Coronary artery (tissue), 2 donors: ENCODE measurements at places on chromosomes 11 and 22.

- DNase-seq, result no peak
Observed at GRCh38 chr11:44279483-44279882, 30.5 kb downstream of the ALX4 start.

GRCh38 chr11:118211006-118211405, 13.8 kb downstream of the JAML start:
- DNase-seq, result no peak

DNA sequence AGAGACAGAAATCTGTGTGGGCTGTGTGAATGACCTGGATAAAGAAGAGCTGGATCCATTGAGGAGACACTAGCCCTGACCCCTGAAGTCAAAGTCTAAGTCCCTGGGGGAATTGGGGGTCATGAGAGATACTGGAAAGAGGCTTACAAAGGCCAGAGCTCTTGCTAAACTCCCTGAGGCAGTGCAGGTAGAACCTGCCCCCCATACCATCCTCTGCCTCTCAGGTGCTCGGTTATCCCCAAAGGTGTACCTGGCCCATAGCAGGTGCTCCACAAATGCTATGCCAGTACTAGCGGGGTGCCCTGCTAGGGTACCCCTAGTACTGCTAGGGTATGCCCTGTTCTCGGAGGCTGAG, 19.1 kb upstream of the SCARF2 start:
- DNase-seq, result no peak

- no peak for DNase-seq
Observed at GRCh38 chr11:94858012-94858705, 90.0 kb downstream of the AMOTL1 start.

- DNase-seq, result no peak
Observed at GRCh38 chr11:69249311-69250185, 44.4 kb upstream of the MYEOV start.

DNA sequence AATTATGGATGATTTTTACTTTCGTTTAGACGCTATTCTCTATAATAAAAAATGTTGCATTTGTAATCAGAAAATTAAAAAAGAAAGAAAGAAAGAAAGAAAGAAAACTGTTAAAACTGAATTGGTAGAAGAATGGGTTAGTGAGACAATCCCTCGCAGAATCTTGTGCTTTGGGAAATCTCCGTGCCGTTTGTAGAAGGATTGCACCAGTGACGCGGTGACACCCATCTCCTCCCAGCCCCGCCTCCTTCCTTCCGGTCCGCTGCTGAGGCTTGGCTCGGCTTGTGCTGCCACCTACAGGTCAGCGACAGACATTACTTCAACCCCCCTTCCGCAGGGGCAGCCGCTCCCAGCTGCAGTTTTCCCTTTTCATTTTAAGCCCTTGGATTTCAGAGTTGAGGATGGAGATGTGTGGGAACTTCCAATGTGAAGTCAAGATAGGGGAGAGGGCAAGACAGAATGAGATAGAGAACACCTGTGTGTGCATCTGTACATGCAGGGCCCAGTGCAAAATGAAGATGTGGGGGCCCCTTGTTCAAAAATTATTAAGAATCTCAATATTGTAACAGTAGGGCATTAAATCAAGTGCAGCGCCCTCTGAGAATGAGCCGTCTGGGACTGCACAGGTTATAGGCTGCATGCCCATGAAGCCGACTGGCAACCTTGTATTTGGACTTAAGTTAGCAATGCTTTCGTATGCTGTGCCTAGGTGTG, 41.1 kb downstream of the TST start:
- DNase-seq, result peak; percentile 88

DNA sequence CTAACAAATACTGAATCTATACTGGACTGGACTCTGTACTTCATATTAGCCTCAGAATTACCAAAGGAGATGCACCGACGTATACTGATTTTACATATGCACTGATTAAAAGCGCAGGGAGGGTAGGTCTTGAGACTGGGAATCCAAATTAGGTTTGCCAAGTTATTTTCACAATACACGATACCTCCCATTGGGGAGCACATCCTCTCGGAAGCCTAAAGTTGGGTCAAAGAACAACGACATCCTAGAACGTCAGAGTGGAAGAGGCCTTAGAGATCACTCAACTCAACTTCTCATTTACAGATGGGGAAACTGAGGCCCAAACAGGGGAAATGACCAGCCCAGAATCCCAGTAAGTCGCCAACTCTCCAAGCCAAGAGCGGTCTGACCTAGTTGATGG, 626 bp downstream of the DNAL4 start:
- DNase-seq, result no peak

DNA sequence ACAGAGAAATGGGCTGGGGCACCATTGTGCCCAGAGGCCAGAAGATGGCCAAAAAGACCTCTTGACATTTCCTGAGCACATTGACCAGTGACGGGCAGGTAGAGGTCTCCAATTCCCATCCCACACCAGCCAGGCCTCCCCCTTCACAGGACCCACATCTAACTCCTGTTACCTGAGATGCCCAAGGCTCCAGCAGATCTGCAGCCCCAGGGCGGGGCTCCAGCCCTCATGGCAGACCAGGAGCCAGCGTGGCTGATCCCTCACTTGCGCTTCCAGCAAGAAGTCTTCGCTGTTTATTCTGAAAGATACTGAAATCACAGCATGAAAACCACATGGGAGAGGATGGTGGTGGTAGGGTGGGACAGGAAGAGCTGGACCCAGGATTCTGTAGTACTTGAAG, 9.0 kb downstream of the TMPRSS5 start:
- no peak for DNase-seq

GRCh38 chr22:49769691-49770546, 57.8 kb downstream of the BRD1 start:
- DNase-seq, result no peak
